CD4-positive, alpha-beta T cell treated with Interleukin-15 for 1 hour (primary cell): ENCODE measurements at places on chromosomes 12 and 14.
A peak's percentile ranks its signal among the peaks of the same experiment; 100 is the strongest.

GRCh38 chr12:46167412-46167811 is 101.4 kb downstream of the SLC38A1 start:
- DNase-seq, result no peak

DNA sequence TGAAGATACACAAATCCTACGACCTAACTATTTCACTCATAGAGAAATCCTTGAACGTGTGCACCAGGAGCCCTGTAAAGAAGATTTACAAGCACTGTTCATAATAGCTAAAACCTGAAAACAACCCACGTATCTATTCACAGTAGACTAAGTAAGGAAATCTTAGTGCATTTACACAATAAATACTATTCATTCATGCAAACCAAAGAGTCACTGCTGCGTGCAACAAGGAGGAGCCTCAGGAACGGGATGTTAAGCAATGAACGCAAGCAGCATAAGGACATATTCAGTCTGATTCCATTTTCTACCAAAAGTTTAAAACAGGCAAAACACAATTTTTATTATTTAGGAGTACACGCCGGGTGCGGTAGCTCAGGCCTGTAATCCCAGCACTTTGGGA is 176.6 kb downstream of the TTC7B start:
- DNase-seq, result no peak

DNA sequence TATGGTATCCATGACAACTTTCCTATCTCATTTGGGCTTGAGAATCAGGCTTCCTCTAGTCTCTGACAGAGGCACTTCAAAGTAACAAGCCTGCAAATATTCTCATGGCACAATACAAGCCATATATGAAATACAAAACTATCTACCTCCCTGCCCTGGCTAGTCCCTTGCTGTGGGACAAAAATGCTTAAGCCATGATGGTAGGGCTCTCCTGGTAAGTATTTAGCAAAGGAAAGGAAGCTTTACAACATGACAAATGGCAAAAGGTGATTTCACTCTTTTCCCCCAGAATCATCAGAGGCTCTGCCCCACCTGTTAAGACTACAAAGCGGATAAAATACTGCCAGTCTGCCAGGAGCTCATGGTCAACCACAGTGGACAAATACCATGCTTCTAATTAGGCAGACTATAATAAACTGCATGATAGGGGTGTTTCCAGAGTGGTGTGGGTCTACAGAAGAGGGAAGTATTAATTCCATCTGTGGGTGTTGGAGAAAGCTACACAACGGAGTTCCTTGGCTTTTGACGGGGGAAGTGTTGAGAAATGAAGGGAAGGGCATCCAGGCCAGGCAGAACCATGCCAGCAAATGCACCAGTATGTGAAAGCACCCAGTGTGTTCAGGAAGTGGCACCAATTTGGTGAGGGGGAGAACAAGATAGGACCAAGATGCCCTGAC is 92.9 kb downstream of the SPTSSA start:
- no peak for DNase-seq

DNA sequence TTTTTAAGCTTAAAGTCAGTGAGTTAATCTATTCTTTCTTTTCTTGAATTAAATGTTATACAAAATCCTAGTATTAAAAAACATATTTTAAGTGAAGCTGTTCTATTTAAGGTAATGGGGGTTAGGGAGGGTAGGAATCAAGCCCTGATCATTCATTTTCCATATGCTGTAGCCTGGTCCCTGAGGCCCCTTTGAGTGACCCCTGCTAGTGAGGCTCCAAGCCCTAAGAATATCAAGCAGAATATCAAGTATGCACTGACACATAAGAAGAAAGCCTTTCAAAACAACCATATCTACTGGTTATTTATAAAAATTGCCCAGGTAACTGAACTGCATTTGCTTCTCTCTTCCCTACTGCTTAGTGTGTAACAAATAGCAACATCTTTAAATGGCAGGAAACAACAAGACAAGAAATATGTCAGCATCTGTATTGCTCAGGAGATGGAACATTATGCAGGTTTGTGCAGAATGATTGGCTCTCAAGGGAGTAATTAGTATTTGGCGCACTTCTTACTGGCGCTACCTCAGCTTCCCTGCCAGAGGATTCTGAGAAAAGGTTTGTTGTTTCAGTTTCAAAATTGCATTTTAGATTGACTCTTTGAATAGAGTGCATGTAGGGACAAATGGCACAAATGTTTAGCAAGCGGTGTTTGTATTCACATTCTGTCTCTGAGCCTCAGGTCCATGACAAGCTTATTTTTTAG is 223.0 kb downstream of the DUSP6 start:
- no peak for DNase-seq

GRCh38 chr12:1872448-1872847 is 46.0 kb downstream of the CACNA2D4 start:
- DNase-seq, result no peak

GRCh38 chr14:50551877-50552276 is 8.1 kb upstream of the ATL1 start:
- DNase-seq, result no peak

DNA sequence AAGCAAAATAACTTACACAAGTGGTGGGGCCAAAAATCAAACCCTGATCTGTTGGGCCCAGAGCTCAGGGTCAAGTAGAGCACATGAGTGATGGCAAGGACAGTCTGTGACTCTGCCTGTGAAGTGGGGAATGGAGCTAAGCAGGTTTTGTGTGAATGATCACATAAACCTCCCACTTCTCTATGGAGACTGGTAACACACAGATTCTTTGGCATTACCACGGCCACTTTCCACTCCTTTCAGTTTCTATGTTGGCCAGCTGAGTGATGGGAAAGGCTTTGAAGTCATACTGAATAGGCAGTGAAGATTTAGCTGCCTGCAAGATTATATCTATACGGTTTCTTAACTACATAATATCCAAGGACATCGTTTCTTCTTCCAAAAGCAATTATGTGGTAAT is 97.9 kb downstream of the ARMH4 start:
- DNase-seq, result no peak

DNA sequence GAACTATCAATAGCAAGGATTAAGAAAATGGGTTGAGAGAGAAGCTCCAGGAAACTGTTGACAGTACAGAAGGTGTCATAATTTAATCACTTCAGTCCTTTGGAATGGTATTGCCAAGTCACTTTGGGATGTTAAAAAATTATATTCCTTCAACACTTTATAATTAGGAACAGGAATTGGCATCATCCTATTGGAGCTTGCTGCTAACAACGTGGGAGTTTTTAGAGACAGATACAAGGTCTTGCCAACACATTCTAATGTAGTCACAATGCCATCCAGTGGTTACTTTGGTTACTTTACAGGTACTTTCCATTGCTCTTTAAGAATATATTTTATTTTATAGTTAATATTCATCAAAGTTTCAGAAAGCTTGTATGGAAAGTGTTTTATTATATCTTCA is 310.1 kb downstream of the SYT1 start:
- DNase-seq, result no peak

DNA sequence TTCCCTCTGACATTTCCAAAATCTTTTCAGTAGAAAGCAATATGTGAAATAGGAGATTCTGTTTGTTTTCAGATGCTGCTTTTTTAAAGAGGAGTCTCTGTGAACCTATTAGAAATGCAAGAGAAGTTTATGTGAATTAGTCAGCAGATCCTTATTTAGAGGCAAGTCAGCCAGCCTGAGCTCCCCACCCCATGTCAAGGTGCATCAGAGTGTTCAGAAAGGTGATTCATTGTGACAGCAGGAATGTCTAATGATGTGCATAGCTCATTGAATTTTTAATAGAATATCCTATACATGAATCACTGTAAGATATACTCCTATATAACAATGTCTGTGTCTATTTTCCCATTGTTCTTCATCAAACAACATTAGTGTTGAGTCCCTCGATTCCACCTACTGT is 1222.4 kb upstream of the USP15 start:
- no peak for DNase-seq

GRCh38 chr12:54383041-54383609 is 1.4 kb downstream of the ZNF385A start:
- peak; percentile 83 for DNase-seq
